ENCODE measurements at places on chromosomes 7 and 10.
A peak's percentile ranks its signal among the peaks of the same experiment; 100 is the strongest.

DNA sequence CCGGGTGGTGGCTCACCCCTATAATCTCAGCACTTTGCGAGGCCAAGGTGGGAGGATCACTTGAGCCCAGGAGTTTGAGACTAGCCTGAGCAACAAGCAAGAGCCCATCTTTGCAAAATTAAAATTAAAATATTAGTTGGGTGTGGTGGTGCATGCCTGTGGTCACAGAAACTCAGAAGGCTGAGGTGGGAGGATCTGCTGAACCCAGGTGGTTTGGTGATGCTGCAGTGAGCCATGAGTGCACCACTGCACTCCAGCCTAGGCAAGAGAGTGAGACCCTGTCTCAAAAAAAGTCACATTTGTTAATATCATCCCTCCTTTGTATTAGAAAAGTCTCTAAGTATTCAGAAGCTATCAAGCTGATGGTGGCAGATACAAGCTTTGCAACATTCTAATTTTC is 317.5 kb downstream of the ANKRD30A start:
- DNase-seq: no peak

- no peak for DNase-seq
Measured at GRCh38 chr10:124350806-124351205, 67.9 kb downstream of the OAT start.

DNA sequence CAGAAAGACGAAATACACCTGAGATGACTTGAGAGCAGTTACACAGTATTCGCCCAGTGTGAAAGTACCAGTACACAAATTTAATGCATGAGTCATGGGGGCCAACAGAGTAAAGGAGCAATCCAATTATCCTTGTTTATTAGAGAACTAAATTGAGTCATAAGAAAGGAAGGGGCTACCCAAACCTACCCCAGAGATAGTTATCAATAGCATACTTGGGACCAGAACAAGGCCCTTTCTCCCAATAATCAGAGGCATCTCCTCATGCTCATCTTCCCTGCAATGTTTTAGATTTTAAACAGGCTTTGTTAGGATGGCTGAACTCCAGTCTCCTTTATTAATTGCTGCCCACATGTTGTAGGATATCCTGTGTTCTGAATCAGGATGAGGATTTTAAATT is 239.7 kb upstream of the LRGUK start:
- no peak for DNase-seq

GRCh38 chr7:120741371-120742042 is 116.4 kb downstream of the TSPAN12 start:
- no peak for DNase-seq

DNA sequence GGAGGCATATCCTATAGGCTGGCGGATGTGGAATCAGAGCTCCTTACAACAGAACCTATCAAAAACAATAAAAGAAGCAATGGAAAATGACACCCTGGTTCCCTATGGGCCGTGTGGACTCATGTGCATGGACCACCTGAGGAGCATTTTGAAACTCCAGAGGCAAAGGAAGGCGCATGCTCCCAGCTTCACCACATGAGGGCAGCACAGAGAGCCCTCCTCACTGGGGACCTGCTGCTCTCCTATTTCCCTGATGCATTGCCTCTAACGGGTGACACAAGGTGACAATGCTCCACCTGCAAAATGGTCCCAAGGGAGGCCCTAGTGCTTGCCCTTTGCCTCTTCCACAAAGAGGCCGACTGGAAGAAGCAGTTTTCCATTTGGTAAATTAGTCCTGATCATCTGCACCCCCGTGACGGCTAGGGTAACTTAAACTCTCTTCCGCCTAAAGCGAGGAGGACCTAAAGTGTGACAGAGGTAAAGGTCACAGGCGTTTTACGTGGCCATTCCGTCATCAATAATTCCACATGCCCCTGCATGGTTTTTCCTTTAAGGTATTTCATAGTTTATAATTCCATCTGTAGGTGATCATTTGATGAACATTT is 67.7 kb downstream of the GPAM start:
- no peak for DNase-seq

GRCh38 chr10:47309408-47310089 is 9.6 kb downstream of the GDF10 start:
- DNase-seq: no peak

DNA sequence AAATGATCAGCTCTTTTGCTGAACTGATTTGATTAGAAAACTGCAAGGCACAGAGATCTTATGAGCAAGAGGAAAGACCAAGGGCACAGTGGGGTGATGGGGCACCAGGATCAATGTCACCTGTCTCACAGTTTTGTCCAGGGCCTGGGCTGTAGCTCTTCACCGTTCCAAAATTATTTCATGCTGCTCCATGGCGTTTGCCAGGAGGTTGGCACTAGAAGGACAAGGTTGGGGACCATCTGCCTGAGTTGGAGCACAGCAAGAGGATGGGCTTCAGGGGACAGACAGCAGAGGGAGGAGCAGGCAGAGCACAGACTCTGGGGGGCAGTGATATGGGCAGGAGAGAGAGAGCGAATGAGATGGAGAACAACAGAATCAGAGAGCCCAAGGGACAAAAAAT is 17.5 kb upstream of the FRA10AC1 start:
- no peak for DNase-seq

DNA sequence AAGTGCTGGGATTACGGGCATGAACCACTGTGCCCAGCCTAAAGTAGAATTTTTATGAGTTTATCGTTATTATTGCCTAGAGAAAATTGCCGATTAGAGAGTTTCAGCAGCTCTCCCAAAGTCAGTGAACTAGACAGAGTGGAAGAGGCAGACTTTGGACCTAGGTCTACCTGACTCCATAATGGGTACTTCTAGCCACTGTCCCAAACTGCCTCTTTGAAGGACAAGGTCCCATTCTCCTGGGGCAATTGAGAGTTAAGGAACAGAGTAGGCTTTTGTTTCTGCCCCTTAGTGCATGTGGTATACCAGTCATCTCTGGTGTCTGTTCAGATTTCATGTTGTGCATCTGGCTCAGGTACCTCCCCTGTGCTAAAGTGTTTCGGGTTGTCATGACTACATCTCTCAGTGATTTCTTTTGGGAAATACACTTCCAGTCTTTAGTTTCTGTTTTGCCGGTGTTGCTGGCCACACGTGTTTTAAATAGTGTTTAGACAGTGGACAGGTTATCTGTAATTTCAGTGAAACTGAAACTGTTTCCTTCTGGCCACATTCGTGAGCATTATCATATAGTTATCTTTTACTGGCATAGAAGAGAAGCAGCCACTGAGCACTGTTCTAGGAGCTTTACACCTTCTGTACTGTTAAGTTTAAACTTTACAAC is 4.7 kb downstream of the TMEM236 start:
- DNase-seq: no peak

DNA sequence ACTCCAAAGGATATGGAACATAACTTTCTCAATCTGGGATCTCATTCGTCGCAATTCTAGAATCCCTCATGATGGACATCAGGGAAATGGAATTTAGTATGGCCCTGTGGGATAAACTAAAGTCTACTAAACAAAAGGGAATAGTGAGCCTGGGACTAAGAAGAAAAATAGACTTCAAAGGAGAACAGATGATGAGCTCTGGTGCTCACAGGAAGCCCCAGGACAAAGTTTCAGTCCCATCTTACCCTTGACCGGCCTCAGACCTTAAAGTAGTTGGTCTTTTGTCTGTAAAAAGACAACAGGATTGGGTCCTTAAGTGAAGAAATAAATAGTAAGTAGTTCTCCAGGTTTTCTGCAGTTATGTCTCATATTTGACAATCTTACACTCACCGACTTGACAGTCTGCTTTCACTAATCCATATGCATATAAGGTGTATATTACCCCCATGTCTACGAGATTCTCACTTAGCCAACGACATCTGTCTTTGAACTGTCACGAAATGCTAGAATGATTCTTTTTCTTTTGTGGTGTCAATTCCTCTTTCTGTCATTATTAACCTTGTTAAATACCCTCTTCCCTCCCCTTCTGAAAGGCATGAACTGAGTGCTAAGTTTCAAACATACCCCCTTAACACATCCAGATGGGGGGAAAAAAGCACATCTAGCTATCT is 10.9 kb upstream of the IKZF1 start:
- no peak for DNase-seq

GRCh38 chr7:14233076-14233867 is 243.8 kb upstream of the ETV1 start:
- no peak for DNase-seq

DNA sequence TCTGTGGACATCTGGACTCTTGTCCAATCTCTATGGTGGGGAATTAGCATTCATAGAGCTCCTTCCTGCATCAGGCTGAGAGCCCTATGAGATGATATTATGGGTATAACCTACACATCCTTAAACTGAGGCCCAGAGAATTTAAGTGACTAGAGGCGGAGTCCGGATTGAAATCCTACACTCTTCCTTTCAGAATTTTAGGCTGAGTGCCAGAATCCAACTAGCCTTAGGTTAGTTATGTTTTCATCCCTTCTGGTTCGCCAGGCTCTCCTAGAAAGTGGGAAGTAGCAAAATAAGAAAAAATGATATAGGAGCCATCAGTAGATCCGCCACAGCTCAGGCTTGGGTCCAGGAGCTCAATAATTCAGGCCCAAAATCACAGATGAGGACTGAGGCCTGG is 212.5 kb downstream of the GLI3 start:
- DNase-seq: no peak

DNA sequence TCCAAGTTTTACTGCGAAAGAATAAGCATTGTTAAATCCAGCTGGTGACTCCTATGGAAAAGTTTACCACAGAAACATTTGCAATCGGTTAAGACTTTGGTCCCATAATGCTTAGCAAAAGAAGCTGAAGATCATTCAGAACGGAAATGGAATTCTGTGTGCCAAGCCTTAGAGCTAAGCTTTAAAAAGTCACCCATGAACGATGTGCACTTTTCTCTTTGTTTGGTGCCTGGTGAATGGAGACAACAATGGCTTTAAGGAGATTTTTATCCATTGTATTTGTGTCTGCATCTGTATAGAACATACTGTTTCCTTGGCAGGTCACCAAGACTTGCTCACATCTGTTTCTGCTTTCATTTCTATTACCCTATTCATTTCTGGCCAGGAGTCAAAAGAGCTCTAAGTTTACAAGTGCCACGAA is 26.3 kb upstream of the COL1A2 start:
- DNase-seq: no peak

- DNase-seq: no peak
Measured at GRCh38 chr10:69318867-69319727, 40.8 kb downstream of the HK1 start.

GRCh38 chr10:8052956-8053445 is 1.5 kb upstream of the GATA3 start:
- no peak for DNase-seq

DNA sequence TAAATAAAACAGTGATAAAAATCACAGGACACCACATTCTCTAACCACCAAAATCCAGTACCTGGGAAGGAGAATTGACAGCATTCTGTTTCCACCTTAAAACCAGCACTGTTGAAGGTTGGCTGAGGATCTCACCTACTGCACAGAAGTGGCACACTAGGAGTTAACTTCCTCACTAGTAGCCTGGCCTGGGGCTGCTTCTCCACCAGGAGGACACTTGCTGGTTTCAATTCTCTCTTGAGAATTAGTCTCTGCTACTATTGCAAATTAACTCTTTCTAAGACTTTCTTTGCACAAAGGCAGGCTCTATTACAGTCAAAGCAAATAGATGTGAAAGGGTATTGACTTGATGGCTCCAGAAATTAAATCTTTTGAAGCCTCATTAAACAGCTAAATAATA is 2.3 kb upstream of the CTTNBP2 start:
- DNase-seq: no peak

GRCh38 chr10:86898511-86898910 is 58.9 kb downstream of the MMRN2 start:
- no peak for DNase-seq

GRCh38 chr10:3424111-3424851 is 251.7 kb upstream of the PITRM1 start:
- no peak for DNase-seq

DNA sequence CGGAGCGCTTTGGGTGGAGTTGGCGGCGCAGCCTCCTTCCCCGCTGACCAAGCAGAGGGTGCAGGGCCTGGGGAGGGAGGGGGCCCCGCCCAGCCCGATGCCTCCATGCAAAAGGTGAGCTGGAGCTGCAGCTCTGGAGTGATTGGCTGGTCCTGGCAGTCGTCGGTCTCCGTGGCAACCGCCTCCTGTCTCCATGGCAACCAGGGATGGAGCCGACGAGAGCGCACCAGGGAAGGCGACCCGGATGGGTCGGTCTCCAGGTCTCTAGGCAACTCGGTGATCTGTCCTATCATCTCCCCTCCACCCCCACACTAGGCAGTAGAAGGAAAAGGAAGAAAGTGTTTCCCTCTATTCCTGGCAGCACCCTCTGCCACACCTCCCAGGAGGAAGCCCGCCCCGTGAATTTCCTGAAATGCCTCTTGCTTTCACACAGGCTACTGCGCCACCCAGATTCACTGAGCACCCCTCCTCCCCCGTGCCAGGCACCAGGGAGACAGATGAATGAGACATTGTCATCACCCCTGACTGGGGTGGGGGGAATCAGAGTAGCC is 647 bp upstream of the NACAD start:
- no peak for DNase-seq

DNA sequence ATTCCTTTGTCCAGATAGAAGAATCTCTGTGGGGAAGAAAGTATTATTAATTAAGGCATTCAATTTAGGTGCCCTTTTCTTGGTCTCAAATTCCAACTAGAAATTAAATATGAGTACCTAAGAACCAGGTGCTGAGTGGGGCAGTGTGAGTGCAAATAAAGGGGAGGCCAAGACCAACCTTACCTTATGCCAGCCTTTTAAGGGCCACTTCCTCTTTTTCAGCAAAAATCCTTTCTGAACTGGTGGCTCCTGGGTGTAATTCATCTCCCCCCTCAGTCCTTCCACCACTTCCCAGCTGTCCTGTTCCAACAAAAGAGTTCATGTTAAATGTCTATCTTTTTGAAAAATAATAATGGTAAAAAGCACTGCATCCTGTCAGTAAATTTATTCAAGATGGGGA is 108.2 kb downstream of the OSBPL3 start:
- DNase-seq: no peak

DNA sequence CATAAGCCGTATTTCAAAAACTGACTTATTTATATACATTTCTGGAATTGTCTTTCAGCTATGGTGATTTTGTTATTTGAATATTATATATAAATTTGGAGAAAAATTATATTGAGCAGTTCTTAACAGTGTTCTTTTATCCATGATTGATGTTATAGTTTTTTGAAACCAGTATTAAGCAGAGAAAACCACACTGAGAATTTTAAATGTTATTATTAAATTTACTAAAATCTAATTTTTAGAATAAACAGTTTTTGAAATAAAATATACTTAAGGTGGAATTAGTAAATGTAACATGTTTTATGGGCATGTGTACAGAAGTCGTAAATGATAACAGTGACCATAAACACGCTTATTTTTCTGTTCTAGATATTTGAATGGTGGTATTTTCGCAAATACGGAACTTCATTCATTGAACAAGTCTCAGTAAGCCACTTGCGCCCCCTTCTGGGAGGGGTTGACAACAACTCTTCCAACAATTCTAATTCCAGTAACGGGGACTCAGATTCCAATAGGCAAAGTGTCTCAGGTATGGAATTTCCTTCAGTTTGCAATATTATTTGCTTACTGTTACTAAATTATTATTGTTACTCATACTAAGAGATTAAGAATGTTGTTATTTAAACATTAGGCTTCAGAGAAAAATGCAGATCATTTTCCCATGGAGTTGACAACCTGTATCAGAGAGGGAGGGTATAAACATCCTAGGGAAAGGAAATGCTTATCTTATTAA is 166.1 kb downstream of the ST7 start:
- DNase-seq: peak; percentile 44

GRCh38 chr7:521221-522070 is 1.8 kb upstream of the PDGFA start:
- DNase-seq: no peak
